ENCODE measurements at places on chromosomes 16 and 17. TPM values are rescaled to one million over a fixed set of nuclear protein-coding genes. Genes with fewer than 3 reads are reported as not detected.

DNA sequence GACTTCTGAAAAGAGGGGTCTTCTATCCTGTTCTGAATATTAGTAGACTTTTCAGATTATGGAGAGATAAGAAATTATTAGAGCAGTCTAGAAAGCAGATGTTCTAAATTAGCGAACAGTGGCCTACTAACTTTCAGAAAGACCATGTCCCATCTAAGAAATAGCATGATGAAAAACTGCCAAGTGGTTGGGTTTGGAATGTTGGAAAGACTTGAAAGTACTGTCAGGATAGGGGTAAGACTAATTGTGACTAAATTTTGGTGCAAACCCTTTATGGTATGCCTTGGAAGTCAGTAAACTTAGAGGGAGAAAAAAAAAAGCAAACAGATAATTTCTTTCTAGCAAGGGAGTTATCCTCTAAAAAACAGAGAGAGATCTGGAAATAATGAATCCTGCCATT, 41.1 kb downstream of the TANGO6 start:
- DNase-seq = no peak
- no peak overlapping the region for H3K4me3 ChIP-seq
- H3K27ac ChIP-seq = no peak overlapping the region
- no peaks in the 10 kb centered on the region for H3K4me1 ChIP-seq
- peaks cover 20% of the 10 kb centered on the region for H3K36me3 ChIP-seq

- no peak for DNase-seq
- no peaks in the 10 kb centered on the region for H3K27me3 ChIP-seq
- H3K36me3 ChIP-seq = no peaks in the 10 kb centered on the region
- no peak overlapping the region for H3K27ac ChIP-seq
- peaks cover 40% of the 10 kb centered on the region for H3K4me1 ChIP-seq
These were observed 5.3 kb downstream of the DUSP14 start for GRCh38 chr17:37494971-37495370.

Gene TNFRSF17
- not detected for total RNA-seq

- no peak overlapping the region for H3K4me3 ChIP-seq
- no peaks in the 10 kb centered on the region for H3K36me3 ChIP-seq
- H3K4me1 ChIP-seq = peaks cover 8% of the 10 kb centered on the region
- no peak for DNase-seq
- no peak overlapping the region for H3K27ac ChIP-seq
These were observed 16.7 kb upstream of the GNG13 start for GRCh38 chr16:817001-817906.

DNA sequence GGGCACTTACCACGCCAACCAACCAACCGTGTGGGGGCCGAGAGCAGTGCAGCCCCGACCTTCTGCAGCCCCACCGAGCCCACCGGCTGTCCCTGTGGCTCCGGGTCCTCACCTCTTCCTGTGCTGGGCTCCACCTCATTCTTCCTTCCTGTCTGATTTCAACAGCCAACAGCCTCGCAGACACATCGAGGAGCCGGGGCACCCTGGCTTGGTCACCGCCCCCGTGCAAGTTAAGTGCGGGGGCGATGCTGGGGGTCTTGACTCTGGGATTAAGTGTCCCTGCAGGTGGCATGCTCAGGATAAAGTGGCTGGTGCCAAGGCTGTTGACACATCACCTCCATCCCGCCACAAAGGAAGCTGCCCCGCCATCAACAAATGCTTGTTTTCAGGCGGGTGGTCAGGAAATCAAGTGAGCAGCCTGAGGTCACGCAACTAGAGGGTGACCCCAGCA, at the start of gene NLRC3:
TSS of gene NLRC3 (minus strand) at position 102 of the 451 bp plus-strand sequence. CDS start 12,367 bp downstream, outside the sequence.
- DNase-seq = peak; percentile 75
- H3K36me3 ChIP-seq = peaks cover 7% of the 10 kb centered on the region
- no peaks in the 10 kb centered on the region for H3K27me3 ChIP-seq
- H3K4me1 ChIP-seq = peaks cover 45% of the 10 kb centered on the region
- peak within 1 kb of the TSS; percentile 99 for H3K4me3 ChIP-seq
- peak within 1 kb of the TSS; percentile 98 for H3K27ac ChIP-seq

DNA sequence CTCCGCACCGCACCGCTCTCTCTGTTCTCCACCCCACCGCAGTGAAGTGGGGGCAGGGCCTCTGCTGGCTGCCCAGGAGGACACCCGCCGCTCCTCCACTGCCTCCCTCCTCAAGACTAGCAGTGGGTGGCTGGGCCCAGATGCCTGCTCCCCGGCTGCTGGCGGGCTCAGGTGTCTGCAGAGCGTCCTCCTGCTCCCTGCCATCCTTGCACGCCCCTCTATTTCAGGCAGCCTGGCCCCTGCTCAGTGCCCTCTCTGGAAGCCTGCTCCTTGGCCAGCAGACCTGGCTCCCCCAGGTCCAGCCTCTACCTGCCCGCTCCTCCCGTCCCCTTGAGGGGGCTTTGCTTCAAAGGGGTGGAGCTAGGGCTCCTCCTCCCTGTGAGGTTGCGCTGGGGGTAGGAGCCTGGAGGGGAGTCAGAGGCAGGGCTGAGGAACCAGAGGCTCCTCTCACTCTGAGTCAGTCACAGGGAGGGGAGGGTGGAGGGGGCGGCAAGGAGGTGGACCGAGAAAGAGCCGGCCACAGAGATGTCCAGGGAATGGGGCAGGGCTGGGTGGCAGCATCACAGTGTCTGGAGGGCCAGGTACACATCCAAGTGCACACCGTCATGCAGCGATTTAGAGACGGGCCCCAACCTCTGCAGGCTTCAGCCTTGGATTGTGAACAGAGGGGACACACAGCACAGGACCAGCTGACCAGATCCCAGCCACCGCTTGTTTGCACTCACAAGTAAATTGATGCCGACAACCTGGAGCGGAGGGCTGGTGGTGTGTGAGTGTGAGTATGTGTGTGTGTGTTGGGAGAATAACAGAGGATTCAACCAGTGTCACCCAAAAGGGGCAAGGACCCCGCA, 9.8 kb upstream of the TMEM92 start:
- H3K27ac ChIP-seq = no peak overlapping the region
- DNase-seq = no peak
- no peaks in the 10 kb centered on the region for H3K36me3 ChIP-seq
- H3K4me3 ChIP-seq = no peak overlapping the region

Gene CSH2
- total RNA-seq = not detected

Gene SLC5A10
- not detected for total RNA-seq

Gene SBK1
- 35.9 TPM for total RNA-seq

Gene C16orf96
- 0.32 TPM for total RNA-seq

Gene CA10
- not detected for total RNA-seq

GRCh38 chr16:86700046-86700945, 121.9 kb downstream of the FOXL1 start:
- no peaks in the 10 kb centered on the region for H3K4me1 ChIP-seq
- H3K4me3 ChIP-seq = no peak overlapping the region
- peaks cover 2% of the 10 kb centered on the region for H3K27me3 ChIP-seq
- H3K36me3 ChIP-seq = no peaks in the 10 kb centered on the region
- no peak for DNase-seq
- no peak overlapping the region for H3K27ac ChIP-seq

Gene CSNK2A2
- 99.0 TPM for total RNA-seq

DNA sequence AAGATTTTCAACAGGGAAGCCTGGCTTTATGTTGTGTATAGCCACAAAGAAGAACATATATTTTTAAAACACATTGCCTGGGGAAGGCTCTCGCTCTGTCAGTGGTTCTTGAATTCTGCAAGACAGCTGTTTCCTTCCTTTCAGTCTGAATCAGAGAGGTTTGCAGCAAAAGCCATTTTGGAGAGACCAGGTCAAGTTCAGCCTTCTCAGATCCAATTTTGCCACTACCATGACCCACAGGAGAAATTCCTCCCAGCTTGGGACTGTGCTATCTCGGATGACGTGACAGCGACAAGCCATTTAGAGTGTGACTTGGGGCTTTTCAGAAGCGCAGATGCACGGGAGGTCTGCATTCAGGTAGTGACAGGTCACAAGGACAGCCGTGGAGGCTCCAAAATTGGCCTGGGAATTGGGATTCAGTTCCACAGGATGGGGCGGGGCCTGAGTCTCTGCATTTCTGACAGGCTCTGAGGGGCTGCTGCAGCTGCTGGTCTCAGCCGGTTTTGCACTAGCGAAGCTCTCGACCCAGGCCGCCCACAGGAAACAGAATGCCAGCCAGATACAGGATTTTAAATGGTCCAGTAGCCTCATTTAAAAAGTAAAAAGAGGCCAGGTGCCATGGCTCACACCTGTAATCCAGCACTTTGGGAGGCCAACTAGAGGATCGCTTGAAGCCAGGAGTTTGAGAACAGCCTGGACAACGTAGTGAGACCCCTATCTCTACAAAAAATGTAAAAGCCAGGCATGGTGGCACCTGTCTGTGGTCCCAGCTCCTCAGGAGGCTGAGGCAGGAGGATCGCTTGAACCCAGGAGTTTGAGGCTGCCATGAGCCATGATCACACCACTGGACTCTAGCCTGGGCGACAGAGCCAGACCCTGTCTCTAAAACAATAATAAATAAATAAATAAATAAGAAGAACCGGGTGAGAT, 196.6 kb upstream of the CIBAR2 start:
- H3K27ac ChIP-seq = no peak overlapping the region
- peak; percentile 34 for DNase-seq
- no peaks in the 10 kb centered on the region for H3K36me3 ChIP-seq
- no peaks in the 10 kb centered on the region for H3K27me3 ChIP-seq

DNA sequence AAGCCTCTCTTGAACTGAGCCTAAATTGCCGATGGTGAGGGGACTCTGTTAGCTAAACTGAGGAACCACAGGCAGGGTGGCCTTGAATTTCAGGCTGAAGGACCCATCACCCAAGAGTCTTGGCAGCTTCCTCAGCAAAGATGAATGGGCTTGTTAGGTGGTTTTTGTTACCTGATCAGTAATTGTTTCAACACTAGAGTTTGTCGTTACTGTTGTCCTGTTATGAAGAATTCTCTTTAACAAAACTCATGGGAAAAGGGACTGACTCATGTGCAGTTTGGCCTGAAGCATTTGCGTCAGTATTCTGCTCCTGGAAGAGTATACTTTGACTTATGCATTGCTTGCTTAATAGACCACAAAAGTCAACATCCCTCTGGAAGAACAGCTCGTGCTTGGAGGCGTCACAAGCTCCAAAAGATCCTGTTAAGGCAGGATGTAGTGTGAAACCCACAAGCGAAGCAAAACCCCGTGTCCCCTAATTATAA, 206.0 kb downstream of the IRX3 start:
- H3K36me3 ChIP-seq = no peaks in the 10 kb centered on the region
- no peak for DNase-seq
- no peak overlapping the region for H3K4me3 ChIP-seq
- no peaks in the 10 kb centered on the region for H3K4me1 ChIP-seq
- no peak overlapping the region for H3K27ac ChIP-seq
- no peaks in the 10 kb centered on the region for H3K27me3 ChIP-seq

Gene MYADML2
- total RNA-seq = not detected

GRCh38 chr17:68572138-68572842, 28.9 kb downstream of the FAM20A start:
- no peak for DNase-seq
- no peak overlapping the region for H3K4me3 ChIP-seq
- no peak overlapping the region for H3K27ac ChIP-seq
- no peaks in the 10 kb centered on the region for H3K27me3 ChIP-seq
- no peaks in the 10 kb centered on the region for H3K4me1 ChIP-seq

Gene MAP2K3
- total RNA-seq = 153 TPM

DNA sequence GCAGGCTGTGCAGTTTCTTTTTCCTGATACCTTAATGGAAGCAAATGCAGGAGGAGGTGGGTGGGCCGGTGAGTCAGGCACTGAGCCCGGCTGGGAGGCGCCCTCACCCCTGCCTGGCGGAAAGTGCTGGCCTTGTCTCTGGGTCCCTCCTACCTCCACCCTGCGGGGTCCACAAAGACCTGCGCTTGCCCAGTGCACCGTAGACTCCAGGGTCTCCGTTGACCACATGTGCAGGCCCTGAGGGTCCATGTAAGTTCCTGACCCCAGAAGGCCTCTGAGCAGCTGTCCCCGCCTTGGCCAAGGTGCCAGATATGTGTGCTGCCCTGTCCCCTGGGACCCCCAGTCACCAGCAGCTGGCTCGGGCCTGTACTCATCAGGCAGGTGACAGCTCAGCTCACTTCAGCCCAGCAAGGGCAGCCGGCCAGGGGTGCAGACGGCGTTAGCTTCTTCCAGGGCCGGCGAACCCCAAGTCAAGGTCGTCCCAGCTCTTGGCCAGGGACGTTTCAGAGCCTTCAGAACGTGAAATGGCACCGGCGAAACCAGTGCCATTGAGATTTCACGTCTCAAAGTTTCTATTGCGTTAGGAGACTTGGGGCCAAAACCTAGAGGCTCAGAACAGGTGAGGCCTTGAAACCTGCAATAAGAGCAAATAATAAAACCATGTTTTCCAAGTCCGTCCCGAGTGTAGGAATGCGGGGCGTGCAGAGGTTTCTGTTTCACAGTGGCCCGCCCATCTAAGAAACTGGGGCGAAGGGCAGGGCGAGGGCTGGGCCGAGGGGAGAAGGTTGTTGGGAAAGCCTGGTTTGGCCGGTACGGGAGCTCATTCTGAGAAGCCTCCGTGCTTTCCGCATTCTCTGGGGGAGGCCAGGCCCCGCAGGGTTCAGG, 12.1 kb downstream of the METRNL start:
- H3K4me1 ChIP-seq = no peaks in the 10 kb centered on the region
- no peak overlapping the region for H3K4me3 ChIP-seq
- DNase-seq = no peak
- no peaks in the 10 kb centered on the region for H3K27me3 ChIP-seq

DNA sequence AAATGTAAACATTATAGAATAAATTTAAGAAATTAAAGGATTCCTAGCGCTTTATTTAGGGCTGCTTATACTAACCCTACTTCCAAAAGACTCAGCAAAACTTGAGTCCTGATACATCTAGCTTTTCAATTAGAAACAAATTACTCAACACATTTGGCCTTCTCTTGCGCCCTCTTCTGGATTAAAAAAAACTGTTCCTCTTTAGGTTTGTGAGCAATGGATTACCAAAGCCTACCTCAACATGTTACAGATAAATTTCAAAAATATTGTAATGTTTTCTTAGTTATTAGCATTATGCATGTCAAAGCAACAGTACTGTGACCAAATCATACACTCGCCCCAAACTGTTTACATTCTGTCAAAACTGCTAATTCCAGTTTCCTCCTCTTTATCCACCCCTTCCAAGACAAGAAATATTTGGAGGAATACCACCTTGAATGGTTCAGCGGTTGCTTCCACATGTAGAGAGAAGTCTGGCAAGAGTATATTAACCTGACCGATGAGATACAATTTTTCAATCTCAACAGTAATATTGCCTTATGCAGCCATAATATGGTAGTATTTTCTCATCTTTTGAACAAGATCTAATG, 2.7 kb downstream of the NUFIP2 start:
- H3K4me3 ChIP-seq = peak overlapping the region; percentile 90
- H3K27ac ChIP-seq = peak overlapping the region; percentile 93
- peak; percentile 20 for DNase-seq
- H3K36me3 ChIP-seq = peaks cover 56% of the 10 kb centered on the region

- no peaks in the 10 kb centered on the region for H3K27me3 ChIP-seq
- peak; percentile 78 for DNase-seq
- peaks cover 47% of the 10 kb centered on the region for H3K36me3 ChIP-seq
- H3K4me3 ChIP-seq = no peak overlapping the region
- H3K27ac ChIP-seq = peak overlapping the region; percentile 74
These were observed 7.7 kb downstream of the MED9 start for GRCh38 chr17:17484451-17484899.
